ENCODE measurements at places on chromosomes 12 and 14.

- DNase-seq: peak; percentile 17
Observed at GRCh38 chr14:44785096-44785495, 176.7 kb downstream of the KLHL28 start.

- no peak for DNase-seq
Observed at GRCh38 chr12:94148739-94149118, 352 bp downstream of the PLXNC1 start.

DNA sequence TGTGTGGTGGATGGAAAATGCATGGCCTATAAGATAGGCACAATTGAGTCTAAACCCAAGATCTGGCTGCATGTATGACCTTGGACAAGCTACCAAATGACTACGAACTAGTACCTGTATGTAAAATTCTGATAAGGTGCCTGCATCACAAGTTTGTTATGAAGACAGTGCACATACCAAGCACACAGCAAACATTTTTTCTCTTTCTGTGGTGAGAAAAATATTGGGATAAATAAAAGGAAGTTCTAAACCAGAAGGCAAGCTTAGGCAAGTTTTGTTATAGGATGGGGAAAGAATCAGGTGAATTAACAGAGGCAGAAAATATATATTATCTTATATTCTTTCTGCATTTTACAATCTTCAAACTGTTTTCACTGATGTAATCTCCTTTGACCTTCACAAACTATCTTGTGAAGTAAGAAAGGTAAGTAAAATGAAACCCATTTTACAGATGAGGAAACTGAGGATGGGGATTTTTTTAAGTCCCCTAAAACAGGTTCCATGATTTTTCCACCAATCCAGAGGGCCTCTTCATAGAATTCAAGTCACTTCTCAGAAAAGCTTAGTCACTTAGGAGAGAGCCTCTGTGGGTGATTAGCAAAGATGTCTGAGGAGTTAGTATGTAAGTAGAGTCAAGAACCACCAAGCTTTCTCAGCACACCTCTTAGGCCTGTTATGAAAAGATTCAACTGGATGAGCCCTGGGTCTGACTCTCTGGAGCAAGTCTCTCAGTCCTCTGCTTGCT is 132.0 kb upstream of the RAP1B start:
- DNase-seq: no peak

GRCh38 chr14:87830443-87831096 is 162.4 kb downstream of the GALC start:
- no peak for DNase-seq

DNA sequence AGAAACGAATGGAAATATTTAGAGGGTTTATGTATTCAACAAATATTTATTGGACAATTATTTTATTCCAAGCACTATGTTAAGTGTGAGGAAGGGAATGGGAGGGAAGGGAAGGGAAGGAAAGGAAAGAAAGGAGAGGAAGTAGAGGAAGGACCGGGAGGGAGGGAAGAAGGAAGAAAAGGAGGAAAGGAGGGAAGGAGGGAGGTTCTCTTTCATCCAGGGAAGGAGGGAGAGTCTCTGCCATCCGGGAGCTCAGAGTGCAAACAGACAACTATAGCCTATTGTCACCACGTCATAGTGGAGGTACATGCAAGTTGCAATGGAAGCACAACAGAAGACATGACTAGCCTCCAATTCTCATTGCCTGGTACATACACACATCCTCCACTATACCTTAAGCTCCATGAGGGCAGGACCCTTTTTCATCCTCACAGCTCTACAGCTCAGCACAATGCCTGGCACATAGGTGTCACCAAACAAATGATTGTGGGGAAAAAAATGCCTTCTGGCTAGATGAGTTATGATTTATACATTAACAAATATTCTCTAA is 48.1 kb downstream of the DAD1 start:
- DNase-seq: no peak

DNA sequence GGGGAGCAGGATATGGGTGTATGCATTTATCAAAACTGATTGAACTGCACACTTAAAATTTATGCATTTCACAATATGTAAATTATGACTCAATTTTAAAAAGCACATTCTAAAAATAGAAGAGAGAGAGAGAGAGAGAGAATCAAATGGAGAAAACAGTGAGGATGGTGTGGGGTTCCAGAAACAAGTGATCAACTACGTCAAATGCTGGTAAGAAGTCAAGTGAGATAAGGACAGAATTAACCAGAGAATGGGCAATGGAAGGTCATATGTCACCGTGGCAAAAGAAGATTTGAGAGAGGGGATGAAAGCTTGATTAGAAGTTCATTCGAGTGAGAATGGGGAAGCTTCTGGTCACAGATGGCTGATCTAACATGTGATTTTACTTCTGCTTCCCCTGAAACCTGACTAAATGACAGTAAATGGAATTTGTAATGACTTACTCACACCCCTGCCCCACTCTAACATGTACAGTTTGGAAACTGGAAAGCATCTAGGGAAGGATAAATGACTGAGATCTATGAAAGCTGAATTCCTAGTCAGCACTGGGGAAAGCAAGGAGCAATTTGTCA is 276.5 kb upstream of the AMIGO2 start:
- DNase-seq: no peak

GRCh38 chr14:95535226-95536021 is 574 bp downstream of the GLRX5 start:
- peak; percentile 78 for DNase-seq

DNA sequence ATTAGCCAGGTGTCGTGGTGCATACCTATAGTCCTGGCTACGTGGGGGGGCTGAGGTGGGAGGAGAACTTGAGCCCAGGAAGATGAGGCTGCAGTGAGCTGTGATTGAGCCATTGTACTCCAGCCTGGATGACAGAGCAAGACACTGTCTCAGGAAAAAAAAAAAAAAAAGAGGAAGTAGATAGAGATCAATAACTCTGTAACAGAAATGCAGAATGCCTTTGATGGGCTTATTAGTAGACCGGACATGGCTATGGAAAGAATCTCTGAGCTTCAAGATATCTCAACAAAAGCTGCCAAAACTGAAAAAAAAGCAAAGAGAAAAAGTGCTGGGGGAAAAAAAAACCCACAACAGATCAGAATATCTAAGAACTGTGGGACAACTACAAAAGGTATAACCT is 37.5 kb downstream of the GPR68 start:
- no peak for DNase-seq

DNA sequence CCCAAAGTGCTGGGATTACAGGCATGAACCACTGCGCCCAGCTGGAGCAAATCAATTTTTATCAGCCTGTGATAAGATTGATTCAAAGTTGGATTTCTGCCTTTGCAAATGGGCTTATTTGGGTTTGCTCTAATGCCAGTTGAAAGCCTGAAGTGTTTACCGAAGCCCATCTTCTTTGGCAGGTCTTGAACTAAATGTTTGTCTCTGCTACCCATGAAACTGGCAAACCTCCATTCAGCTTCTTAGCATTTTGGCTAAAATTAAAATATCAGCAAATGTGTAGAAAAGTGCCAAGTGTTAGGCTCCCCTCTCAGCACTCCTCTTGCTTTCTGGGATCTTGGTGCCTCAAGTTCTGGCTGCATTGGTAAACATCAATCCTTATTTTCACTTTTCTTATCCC is 61.5 kb downstream of the MGAT4C start:
- no peak for DNase-seq

- no peak for DNase-seq
Observed at GRCh38 chr12:84270470-84271140, 642.0 kb downstream of the SLC6A15 start.

DNA sequence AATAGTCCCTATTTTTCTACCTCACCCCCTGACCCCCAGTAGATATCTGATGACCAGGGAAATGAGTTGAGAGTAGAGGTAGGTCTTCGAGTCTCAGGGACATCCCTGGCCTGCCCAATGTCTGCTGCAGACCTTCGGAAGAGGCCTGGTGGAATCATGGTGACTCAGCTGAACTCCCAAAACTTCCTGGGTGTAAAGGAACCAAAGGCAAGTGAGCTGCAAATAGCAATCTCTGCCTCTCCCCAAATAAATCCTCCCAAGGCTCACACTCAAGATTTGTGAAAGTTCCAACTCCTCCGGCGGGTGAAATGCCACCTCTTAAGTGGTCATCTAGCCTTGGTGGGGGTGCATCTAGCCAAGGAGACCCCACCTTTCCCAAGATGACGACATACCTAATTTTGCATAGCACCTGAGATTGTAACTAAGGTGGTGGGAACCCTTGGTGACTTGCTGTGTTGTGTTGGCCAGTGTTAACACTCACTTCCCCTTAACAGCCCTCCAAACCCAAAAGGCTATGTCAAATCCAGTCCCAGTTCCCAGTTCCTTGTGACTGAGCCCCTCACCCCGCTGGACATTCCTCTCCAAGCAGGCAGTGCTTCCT is 6.3 kb downstream of the ZFP36L1 start:
- DNase-seq: no peak

DNA sequence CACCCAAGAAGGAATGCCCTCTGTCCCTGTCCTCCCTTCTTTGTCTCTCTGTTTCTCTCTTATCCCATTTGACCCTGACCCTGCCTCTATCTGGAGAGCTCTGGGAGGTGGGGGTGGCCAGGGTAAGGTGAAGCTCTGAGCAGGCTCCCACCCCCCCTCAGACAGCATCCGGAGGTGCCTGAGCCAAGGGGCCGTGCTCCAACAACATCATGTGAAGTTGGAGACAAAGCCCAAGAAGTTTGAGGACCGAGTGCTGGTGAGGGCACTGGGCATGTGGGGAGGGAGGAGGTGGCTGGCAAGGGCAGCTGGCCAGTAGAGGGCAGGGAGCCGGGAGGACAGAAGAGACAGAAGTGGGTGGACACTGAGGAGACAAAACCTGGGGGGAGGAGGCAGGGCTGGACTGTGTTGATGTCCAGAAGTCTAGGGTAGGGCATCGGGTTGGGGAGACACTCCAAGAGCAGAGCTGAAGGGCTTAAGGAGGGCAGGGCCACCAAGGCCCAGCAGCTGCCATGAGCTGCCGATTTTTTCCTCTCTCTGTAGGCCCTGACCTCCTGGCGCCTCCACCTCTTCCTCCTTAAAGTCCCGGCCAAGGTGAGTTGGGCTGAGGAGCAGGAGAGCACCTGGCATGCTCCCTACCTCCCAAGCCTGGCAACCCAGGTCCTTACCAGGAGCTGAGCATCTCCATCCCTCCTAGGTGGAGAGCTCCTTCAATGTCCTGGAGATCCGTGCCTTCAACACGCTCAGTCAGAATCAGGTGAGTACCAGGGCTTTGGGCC is 1.9 kb downstream of the CARMIL3 start:
- no peak for DNase-seq

DNA sequence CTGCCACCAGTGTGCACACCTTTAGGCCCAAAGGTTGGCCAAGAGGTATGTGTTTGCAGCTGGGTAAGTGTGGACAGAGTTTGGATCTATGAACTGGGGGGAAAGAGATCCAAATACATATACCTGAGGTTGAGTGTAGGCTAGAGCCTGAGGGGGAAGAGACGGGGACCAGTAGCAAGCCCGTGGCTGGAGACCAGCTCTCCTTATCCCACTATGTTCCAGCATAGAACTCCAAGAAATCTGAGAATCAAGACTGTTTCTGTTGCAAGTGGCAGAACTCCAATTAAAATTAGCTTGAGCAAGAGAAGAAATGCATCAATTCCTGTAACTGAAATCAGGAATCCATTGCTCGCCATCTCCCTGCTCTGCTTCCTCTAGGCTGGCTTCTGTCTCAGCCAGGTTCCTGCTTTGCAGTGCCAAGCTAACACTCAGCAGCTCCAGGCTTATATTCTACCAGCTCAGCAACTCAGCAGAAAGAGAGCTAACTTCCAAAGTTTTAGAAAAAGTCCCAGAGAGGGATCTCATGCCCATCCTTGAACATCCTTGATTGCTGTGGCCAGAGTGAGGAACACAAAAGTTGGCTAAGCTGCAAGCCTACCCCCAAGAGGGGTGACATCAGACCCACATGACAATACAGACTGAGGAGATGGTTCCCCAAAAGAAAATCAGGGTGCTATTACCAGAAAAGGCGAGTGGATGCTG is 1.5 kb upstream of the PCK2 start:
- no peak for DNase-seq

DNA sequence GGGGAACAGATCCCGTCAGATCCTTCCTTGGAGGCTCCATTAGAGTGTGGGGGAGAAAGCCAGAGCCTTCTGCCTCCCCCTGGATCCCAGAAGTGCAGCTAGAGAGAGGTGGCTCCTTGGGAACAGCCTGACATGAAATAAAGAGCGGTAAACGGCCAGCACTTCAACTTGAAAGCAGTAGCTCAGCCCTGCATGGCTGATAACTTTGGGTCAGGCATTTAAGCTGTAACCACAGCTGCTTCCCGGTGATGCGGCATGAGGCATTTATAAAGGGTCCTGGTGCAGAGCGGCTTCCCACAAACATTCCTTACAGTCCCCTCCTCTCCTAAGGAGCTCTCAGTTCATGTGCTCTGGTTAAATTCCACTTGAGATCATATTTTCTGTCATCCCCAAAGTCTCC is 960.3 kb downstream of the VRK1 start:
- no peak for DNase-seq

DNA sequence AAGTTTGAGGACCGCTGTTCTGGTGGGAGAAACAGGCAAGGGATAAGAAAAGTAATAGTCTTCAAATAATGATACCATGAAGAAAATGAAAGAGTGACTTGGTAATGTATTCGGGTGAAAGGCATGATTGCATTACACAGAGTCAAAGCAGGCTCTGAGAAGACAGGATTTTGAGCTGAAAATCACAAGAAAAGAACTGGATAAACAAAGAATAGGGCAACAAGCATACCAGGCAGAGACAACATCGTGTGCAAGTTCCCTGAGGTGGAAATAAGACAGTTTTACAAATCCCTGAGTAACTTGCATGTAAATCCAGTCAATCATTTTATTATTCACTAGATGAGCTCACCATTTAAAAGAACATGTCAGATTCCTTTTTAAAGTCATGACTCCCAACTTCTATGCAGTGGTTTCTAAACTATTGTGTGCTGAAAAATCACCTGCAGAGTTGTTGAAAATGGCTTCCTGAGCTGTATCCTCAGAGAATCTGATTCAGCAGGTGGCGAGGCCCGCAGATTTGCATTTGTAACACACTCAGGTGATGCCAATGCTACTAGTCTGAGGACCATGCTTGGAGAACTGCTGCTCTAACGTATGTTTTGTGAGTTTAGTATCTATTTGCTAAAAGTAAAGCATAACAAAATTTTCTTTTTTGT is 133.0 kb upstream of the ABCD2 start:
- no peak for DNase-seq

DNA sequence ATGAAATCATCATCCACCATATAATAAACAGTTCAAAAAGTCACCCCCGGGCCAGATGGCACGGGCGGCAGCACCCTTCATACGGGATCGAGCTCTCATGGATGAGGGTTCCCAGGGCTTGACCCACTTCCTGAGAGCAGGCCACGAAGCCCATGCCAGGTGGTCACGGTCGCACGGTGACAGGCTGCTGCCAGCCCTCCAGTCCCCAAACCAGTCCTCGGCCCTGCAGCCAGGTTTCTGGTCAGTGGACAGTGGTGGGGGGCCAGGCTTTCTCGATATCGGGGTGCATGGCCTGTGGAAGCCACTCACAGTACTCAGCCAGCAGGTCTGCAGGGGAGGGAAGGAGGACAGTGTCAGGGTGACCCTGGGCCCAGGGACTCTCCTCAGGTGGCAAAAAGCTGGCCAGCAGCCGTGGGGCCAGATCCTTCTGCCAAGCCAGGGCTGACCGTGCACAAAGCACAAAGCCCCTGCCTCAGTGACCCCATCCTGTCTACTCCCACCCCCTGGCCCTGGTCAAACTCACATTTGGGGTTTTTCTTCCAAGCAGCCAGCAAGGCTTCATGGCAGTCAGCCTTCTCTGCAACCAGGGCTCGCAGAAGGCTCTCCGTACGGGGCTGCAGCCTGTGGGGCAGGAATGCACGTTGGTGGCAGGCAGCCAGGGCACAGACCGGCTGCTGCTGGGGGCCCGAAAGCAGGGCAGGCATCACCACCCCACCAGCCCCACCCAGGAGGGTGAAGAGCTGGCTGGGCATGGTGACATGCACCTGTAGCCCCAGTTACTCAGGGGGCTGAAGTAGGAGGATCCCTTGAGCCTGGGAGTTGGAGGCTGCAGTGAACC is 33.3 kb upstream of the UBC start:
- no peak for DNase-seq

- no peak for DNase-seq
Observed at GRCh38 chr12:103996595-103996994, 30.9 kb downstream of the TDG start.
